ENCODE measurements at places on chromosomes 1 and 21.

DNA sequence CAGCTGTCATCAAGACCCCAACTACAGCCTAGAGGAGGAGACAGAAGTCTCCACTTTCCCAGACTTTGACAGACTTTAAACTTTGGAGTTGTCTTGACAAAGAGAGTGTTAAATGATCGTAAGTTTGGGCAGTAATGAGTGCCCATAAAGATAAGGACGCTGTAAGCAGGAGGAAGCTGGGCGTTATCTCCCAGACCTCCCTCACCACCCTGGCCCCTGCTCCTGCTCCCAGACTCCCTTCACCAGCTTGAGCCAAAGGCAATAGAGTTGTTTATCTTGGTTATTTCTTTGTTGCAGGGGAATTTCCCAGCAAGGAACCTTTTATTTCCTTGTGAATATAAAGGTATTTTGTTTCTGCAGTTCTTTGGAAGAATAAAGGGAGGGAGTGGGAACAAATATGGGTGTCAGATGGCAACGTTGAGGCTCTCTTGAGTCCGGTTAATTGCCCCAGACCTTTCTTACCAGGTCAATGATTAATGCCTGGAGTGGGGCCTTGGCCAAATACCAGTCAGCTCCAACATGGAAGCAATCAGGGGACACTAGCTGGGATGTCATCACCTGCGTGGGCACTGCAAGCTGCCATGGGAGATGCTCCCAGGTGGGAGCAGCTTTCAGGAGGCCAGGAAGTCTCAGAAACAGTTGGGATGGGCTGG is 4.4 kb downstream of the PIGR start:
- no peak for DNase-seq

- DNase-seq = no peak
Measured at GRCh38 chr1:22055463-22055862, 3.0 kb downstream of the CDC42 start.

DNA sequence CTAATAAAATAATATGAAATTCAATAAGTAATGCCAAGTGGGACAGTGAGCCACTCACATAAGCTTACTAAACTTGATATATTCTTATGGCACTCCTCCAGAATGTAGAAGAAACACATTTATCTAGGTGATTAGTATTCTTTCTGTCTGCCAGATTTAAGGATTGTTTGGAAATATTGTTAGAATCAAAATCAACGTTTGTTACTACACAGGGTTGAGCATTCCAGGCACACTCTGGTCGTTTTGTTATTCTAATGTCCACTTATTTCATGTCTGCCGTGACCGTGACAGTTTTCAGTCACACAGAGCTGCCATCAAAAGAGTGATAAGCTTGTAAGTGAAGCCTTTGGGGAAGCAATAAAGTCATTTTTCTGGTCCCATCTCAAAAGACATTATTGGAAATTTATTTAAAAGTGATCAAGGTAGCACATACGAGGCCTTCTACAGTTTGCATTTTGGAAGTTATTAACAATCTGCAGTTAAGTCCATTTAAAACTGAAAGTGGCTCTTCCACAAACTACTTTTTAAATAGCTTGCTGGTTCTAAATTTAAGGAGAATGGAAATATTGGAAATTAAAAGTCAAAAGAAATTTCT is 38.0 kb downstream of the NFIA start:
- DNase-seq = no peak

GRCh38 chr1:86151427-86151826 is 5.1 kb downstream of the COL24A1 start:
- DNase-seq = peak; percentile 82

- no peak for DNase-seq
Measured at GRCh38 chr1:2468540-2468939, 7.5 kb upstream of the PLCH2 start.

DNA sequence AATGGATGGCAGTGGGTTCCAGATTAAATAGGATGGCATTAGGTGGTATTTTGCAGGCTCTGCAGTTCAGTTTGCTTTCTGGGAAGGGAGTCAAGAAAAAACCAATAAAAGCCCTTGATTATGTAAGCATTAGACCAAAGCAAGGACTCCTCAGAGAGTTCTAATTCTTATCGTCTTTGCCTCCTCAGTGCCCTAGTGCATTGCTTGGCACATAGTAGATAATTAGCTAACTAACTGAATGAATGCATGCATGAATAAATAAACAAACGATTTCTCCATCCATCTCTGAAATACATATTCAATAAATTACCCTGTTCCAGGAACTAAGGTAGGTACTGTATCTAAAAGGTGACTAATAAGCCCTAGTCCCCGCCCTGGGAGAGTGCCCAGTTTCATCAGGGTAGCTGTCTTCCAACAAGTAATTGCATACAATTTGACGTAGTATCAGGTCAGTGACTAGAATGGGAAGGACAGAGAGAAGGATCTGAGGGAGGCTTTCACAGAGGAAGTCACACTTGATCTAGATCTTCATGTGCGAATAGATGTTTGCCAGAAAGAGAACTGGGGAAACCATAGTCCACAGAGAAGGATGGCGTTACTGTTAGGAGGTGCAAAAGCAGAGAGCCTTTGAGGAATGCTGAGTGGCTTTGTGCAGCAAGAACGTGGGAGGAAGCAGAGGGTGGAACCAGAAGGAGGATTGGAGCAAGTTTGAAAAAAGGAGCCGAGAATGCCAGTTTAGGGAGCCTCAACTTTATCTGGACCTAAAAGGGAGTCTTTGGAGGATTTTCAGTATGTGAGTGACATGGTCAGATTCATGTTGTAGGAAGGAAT is 111.4 kb downstream of the TBX19 start:
- no peak for DNase-seq

GRCh38 chr21:21767276-21767675 is 769.1 kb downstream of the NCAM2 start:
- DNase-seq = no peak

DNA sequence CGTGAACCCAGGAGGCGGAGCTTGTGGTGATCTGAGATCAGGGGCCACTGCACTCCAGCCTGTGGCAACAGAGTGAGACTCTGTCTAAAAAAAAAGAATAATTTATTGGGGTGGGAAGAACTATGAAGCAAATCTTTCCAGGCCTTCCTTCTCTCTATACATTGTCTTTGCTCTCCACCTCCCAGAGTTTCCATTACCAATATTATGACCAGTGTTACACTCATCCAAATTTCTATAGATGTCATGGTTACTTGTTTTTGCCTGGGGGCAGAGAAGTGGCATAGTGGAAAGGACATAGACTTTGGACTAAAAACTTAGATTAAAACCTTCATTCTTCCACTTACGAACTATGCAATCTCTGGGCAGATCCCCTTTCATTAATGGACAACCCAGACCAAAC is 10.1 kb downstream of the FASLG start:
- no peak for DNase-seq

DNA sequence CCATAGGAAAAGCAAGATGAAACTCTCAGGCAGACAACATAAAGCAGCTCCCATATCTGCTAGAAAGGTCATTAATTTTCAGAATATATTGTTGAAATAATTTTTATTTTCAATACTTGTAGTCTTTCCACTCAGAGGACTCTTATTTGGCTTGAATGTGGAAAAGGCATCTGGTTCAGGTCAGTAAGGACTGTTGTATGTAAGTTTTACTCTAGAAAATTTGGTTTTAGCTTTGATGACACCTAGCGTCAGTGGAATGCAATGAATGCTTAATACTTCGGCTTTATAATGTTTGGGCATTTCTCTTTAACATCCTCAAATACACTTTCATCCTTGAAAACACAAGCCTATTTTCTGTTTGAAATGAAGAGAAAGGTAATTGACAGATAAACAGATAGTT is 63.3 kb downstream of the LRRC40 start:
- DNase-seq = peak; percentile 24

DNA sequence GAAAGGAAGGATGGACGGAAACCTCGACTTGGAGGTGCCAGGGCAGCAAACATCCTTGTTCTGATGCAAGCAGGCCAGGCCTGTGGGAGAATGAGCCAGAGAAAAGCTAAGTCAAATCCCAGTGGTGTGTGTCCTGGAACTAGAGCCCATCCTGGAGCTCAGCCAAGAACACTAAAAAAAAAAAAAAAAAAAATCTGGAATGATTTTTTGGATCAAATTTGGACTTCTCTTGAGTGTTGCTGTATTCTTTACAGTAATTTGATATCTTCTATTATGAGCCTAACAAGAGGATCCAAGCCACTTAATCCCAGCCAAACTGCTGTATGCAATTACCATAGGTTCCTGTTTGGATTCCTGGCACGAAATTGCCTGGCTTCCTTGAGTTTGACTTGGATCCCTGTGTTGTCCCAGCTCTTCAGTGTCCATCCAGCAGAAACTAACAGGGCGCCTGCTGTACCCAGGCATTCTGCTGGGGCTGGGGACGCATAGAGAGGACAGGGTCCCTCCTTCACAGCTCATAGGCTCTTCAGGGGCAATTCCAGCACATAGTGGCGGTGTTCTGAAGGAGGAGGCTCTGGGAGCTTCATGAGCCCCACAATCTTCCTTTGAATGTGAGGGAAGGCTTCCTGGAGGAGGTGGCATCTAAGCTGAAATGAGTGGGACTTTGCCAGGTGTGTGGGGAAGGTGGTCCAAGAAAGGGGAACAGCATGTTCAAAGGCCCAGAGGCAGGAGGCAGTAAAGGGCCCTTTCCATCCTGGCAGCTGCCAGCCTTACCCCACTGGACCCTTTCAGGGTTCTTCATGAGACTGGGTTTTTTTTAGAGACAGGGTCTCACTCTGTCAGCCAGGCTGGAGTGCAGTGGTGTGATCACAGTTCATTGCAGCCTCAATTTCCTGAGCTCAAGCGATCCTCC is 24.7 kb downstream of the EPHX1 start:
- DNase-seq = peak; percentile 80

GRCh38 chr1:40983286-40983685 is 3.8 kb downstream of the CTPS1 start:
- no peak for DNase-seq

GRCh38 chr1:237877631-237878030 is 13.1 kb downstream of the ZP4 start:
- DNase-seq = no peak

DNA sequence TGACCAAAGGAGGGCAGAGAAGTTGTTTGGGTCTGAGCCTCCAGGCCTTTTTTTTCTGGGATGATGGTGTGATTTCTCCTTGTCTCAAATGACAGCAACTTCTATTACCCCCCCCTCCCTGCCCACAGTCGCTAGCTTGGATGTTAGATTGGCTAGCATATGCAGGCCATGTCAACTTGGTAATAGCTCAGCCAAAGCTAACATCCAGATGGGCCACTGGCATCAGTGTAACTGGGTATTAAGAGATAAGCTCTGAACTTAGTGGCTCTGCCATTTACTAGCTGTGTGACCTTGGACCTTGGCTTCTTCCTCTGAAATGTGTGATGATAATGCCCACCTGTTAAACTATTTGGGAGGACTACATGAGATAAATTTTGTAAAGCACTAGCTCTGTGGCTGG is 86.9 kb upstream of the TSPAN2 start:
- DNase-seq = no peak

DNA sequence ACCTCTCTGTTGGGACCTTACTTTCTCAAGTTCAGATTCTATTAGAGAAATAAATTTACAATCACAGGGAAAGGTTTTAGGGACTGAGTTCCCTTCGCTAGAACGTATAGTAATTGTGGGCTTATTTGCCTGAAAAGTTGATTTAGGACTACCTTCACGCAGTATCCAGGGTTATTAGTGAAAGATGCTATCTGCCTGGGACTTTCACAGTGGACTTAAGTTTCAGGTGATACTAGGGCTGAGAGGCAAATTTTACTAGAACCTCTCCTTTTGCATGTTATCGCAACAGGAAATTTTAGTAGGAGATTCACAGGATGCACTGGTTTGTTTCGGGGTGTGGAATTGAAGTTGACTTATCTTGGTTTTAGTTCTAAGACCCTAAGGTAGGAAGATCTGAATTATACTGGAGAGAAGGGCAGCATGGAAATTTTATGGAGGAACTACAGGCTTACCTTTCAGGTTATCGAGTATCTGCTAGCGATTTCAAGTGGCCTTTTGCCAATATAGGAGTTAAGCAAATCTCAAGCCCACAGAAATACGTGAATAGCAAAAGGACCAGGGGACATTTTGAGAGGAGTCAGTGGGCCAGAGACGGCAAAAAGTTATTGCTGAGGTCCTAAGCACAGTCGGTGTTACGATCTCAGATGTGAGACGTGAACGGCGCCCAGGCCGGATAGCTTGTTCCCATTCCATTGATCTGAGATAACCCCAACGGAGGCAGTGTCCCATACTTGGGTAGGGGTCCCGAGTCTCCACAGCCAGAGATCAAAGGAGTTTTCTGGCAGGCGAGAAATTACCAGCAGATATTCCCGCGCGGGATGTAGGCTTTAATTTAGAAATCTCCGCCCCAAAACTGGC is 723 bp upstream of the GNAI3 start:
- DNase-seq = no peak

DNA sequence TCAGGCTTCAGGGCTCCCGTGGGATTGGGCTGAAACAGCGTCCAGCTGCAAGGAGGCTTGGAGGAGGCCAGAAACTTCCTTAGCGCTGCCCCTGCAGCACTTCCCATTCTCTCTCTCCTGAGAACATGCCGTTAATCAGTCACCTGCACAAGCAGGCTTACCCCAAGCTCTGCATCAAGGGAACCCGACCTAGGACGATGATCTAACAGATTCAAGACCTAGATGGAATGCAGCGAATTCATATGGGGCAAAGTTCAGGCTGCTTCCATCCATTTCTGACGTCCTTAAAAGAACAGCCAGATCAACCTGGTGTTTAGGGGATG is 114.1 kb downstream of the ERG start:
- no peak for DNase-seq

DNA sequence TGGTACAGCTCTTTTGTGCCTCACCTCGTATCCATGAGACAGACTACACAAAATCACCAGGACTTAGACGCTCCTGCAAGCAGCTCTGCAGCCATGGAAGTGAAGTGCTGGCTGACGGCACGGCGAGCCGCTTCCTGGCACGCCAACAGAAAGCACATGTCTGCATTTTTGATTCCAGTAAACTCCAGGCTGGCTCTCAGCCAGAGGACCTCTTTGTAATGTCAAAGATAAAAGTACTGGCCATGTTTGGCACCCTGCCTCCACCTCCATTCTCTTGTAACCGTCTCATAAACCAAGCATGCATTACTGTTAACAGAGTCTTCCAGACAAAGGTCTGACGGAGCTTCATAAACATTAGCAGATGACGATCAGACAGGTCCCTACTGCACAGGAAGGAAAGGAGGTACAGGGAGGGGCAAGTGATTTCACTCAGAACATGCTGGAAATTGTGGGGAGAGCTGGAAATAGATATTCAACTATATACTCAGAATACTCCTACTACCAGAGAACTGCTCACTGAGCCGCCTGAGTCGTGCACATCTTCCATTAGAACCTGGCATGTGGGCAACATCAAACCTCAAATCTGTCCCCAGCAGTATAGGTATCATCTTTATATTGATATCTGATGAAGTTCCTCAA is 632.0 kb downstream of the SMYD3 start:
- DNase-seq = peak; percentile 100

DNA sequence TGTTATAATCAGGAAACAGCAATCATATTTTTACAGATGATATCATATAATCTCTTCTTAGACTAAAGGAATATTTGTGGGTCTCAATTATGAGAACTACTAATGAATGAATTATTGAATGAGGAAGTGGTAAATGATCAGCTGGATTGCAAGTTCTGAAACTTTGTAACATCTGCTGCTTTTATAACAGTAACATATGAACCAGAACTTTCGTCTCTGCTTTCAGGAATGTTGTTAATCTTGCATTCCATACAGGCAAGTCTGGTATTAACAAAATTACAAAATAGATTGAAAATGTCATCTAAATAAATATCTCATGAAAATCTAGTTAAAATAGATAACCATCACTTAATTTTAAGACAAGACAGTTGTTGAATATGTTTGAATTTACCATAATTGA is 110.5 kb upstream of the COL11A1 start:
- DNase-seq = peak; percentile 51

GRCh38 chr21:42295845-42296244 is 19.4 kb downstream of the TFF3 start:
- no peak for DNase-seq

GRCh38 chr1:226164154-226164553 is 22.4 kb downstream of the ACBD3 start:
- no peak for DNase-seq

Measured in fibroblast of skin of right quadriceps (primary cell).